Stimulated activated CD4-positive, alpha-beta T cell treated with anti-CD3 and anti-CD28 coated beads, TNF-alpha, amount 100 ng/mL, for 1 hour (primary cell): ENCODE measurements at places on chromosomes 13 and 19.

DNA sequence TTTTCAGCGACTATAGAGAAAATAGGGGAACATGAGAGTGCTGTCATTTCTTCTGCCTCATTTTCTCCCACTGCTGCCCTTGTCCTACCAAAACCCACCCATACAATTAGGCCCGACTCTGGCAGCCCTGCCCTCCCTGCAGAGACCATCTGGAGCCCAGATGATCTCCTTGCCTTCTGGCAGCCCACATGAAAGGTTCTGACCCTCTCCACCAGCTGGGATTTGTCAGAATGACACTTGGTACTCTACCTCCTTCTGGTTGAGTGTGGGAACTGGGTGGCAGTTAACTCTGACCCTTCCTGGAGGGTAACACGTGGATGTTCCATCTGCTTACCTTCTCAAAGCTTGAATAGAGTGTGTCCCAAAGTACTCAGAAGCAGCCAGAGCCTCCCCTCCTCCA is 21.0 kb upstream of the SIAH3 start:
- DNase-seq = no peak

GRCh38 chr13:111853721-111854120 is 213.2 kb upstream of the SOX1 start:
- no peak for DNase-seq

GRCh38 chr13:34258646-34259386 is 440.9 kb downstream of the RFC3 start:
- DNase-seq = no peak

DNA sequence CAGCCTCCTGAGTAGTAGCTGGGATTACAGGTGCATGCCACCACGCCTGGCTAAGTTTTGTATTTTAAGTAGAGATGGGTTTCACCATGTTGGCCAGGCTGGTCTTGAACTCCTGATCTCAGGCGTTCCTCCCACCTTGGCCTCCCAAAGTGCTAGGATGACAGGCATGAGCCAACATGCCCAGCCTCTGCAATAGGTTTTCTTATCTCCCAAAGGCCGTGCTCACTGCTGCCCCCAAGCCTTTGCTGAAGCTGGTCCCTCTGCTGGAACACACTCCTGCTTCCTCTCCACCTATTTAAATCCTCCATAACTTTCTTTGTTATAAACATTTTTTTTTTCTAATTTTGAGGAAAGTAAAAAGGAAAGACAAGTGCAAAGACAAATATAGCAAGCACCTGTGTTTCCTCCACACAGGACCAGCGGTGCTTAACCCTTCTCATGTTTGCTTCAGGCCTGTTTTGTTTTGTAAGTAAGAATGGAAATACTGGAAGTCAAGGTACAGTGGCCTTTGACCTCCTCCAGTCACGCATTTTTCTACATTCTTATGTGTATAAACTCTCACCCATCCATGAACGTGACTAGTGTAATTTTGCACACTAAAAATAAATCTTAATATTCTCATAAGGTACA is 14.5 kb upstream of the TNFAIP8L1 start:
- DNase-seq = no peak

- DNase-seq = no peak
These were observed 21.3 kb upstream of the TINCR start for GRCh38 chr19:5588906-5589676.

GRCh38 chr13:95492044-95492801 is 60.3 kb upstream of the CLDN10 start:
- DNase-seq = no peak

GRCh38 chr19:7999376-7999775 is 6.1 kb downstream of the ELAVL1 start:
- DNase-seq = no peak

GRCh38 chr19:43913383-43913782 is 21.7 kb downstream of the ZNF45 start:
- no peak for DNase-seq

DNA sequence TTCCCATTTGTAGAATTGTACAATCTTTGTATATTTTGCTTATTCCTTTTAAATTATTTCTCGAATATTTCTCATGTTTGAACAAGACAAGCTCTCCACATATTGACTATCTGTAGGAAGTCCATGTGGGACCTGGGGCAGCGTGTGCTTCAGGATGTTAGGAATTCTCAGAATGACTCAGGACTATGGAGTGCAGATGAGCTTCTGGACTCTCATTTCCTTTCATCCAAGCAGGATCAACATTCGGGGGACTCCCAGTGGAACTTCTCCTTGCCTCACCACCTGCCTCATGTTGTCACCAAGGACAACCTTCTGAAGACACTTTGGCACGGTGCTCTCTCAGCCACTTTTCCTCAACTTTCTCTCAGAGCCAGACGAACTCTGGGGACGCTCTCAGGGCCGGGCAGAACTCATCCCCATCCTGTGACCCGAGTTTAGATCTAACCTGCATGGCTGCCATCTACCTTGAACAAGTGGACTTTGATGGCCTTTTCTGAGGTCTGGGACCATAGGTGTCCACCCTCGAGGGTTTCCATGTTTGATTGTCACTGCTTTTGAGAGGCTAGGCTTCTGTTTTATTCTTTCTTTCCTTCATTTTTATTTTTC is 441.7 kb downstream of the IRS2 start:
- DNase-seq = no peak

DNA sequence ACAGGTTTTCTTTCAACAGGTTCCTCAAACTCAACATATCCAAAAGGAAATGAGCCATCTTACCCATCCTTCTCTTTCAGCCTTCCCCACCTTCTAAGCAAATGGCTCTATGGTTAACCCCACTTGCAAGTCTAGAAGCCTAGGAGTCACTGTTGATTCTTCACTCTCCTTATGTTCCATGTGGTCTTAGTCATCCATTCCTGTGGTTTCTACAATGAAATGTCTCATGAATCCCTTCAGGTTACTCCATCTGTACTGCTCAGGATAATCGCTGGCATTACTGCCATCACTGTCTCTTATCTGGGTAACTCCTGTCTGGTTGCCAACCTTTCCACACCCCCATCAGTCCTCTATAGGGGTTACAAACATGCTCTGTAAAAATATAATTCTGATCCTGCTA is 381.3 kb downstream of the ENOX1 start:
- no peak for DNase-seq

DNA sequence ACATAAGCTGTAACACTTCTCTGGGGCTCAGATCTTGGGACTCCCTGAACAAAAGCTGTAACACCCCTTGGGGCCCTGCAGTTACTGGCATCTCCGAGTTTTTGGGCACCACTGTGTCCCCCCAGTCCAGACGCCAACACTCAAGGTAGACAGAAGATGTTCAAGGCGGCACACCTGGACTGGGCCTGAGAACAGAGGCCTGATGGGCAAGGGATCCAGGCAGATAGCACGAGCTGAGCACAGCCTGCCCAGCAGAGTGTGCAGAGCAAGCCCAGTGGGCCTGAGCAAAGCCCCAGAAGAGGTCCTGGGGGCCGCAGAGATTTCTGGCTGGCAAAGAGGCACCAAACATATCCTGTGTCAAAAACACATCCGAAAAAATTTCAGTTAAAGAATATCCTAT is 1163.3 kb upstream of the PRR20A start:
- DNase-seq = no peak

DNA sequence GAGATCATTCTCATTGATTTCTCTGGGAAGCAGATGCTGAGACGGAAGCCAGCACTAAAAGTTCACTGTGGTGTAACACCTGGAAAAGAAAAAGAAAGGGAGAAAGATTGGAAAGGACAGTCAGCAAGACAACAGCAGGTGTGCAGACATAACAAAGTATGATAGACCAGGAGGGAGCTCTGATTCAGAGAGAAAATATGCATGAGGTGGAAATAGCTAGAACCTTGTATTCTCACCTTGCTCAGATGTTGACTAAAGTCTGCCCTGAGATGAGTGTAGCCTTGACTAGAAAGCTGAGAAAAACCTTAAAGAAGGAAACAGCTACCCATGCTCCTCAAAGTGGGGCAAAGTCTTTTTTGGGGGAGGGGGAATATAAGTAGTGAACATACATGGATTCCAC is 1711.8 kb downstream of the EFNB2 start:
- DNase-seq = no peak

GRCh38 chr19:17049711-17050280 is 23.2 kb upstream of the CPAMD8 start:
- no peak for DNase-seq

- DNase-seq = no peak
These were observed 137.3 kb upstream of the ZNF507 start for GRCh38 chr19:32208060-32208459.

- DNase-seq = peak; percentile 23
These were observed 1.8 kb upstream of the CEACAM8 start for GRCh38 chr19:42596391-42597072.

DNA sequence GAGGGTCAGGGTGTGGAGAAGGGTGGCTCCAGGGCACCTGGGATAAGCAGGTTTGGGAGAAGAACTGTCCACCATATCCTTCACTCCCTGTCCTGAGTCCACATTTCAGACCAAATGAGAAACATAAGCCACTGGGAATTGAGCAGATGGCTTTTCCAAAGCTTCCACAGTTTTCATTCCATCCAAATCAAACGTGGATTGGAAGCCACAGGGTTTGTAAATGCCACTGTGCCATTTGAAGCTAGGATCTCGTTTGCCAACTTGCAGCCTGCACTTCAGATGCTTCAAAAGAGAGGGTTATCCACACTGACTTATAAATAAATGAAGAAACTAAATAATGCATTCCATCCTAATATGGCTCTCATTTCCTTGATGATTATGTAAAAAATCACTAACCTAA is 81.5 kb downstream of the UQCRFS1 start:
- DNase-seq = no peak

- DNase-seq = no peak
These were observed 1.0 kb downstream of the HIF3A start for GRCh38 chr19:46297700-46298478.

DNA sequence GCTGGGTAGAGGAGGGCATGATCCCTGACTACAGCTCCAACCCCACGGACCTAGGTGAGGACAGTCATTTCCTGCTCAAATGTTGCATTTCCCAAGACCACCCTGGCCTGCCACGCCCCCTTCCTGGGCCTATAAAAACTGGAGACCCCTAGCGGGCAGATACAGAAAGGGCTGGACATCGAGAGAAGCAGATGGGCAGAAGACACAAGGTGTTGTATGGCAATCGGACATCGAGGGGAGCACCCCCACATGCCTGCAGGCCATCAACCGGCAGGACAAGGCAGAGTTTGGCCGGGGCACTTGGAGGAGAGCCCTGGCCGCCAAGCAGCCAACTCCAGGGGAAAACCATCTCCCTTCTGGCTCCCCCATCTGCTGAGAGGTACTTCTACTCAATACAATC is 746.4 kb downstream of the PCDH9 start:
- no peak for DNase-seq

GRCh38 chr13:94946039-94946438 is 233.7 kb upstream of the SOX21 start:
- no peak for DNase-seq

GRCh38 chr19:16749326-16749725 is 29.7 kb downstream of the NWD1 start:
- no peak for DNase-seq

DNA sequence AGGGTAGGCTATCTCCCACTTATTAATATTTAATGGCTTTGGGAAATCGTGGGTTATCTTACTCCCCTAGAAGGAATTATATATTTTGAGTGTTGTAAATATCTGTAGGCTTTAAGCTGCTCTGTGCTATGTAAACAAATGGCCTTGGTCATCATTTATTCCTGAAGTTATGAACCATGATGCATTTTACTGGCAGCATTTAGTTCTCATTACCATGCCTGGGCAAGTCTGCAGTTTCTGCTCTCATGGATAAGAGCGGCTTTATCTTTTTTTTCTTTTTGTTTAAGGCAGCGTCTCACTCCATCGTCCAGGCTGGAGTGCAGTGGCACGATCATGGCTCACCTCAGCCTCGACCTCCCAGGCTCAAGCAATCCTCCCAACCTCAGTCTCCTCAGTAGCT is 156.1 kb downstream of the IRS2 start:
- DNase-seq = no peak

- DNase-seq = no peak
These were observed 193.2 kb upstream of the UBL3 start for GRCh38 chr13:30043631-30043925.
